ENCODE measurements at places on chromosomes 11 and 22.
A peak's percentile ranks its signal among the peaks of the same experiment; 100 is the strongest.

DNA sequence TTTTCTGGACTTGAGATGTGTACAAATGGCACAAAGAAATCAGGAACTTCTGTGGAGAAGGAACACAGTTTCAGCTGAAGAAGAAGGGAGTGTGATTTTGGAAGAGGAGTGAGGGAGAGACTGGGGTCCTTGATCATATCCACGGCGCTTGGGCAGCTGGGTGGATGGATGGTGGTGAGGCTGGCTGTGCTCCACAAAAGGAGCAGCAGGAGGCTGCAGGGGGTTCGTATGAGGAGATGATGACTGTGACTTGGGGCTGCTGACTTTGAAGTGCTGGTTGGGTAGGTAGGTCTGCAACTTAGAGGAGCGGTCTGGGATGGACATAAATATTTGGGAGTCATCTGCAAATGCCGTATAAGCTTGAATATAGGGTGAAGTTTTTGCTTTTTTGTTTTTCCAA lies 1.3 kb upstream of the DCHS1 start:
- no peak for DNase-seq

GRCh38 chr22:25566898-25567235 lies 2.4 kb downstream of the GRK3 start:
- no peak for DNase-seq

- no peak for DNase-seq
Measured at GRCh38 chr11:70311616-70312015, 41.1 kb downstream of the PPFIA1 start.

DNA sequence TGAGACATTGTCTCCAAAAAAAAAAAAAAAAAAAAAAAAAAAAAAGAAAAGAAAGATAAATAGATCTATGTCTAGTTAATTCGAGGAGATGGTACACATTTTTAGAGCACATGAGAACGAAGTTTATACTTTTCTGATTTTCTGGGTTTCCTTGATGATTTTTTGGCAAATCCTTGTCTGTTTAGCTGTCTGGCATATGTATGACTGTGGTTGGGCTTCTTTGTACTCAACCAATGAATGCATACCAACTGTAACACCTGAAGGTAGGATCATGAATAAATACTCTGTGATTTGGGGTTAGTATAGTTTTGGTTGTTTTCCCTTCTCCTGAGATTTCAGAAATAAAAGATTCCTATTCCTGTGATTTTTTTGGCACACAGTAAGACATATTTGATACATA lies 63.1 kb downstream of the ARHGEF12 start:
- no peak for DNase-seq

- no peak for DNase-seq
Measured at GRCh38 chr22:17114173-17114897, 6.8 kb downstream of the TMEM121B start.

GRCh38 chr11:115897707-115898106 lies 393.5 kb upstream of the CADM1 start:
- no peak for DNase-seq

- no peak for DNase-seq
Measured at GRCh38 chr22:50361688-50362087, 18.6 kb downstream of the PPP6R2 start.

- no peak for DNase-seq
Measured at GRCh38 chr11:40241524-40242051, 1217.9 kb downstream of the LRRC4C start.

DNA sequence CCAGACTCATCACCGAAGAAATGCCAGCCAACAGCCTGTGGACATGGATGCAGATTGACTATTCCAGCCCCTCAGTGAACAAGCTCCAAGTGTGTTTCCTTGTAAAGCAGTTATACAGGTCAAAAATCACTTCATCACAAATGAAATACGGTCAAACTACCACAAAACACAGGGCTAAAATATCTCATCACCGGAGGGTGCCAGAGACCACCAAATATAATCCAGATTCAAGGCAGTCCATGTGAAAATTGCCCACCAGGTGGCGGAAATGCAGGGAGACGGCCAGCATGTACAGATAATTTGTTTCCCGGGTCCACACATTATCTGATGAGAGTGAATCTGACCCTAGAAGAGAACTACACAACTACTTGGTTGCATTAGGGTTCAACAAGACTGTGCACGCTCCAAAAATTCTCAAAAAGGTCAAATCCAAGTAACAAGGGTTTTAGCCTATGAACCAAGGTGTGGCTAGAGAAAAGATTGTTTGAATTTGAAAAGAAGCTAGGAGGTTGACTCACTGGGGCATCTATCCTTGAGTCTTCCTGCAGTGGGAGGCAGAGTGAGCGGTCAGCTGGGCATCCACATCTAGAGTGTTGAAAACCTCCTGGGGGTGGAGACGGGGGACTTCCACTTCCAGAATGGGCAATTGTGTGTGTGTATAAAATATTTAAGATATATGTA lies 71.7 kb downstream of the IGLL5 start:
- peak; percentile 80 for DNase-seq

DNA sequence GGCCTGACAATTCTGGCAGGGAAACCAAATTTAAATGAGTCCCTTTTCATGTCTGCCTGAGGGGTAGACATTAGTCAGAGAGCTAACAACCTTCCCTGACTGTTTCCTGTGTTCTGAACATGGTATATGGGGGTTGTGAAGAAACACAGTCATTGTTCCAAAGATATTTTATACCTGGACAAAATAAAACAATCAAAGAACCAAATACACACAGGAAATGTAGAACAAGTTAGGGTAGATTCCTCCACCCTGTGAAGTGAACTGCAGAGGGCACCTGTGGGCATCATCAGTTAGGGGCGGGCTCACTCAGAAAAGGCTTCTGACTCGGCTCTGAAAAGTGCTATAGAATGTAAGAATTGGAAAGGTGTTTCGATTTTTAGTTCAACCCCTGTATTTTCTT lies 231.9 kb upstream of the CADM1 start:
- DNase-seq: no peak

- no peak for DNase-seq
Measured at GRCh38 chr11:113664069-113664980, 41.8 kb downstream of the TMPRSS5 start.

- peak; percentile 76 for DNase-seq
Measured at GRCh38 chr11:62545437-62546243, 966 bp downstream of the AHNAK start.

GRCh38 chr11:65419460-65419771 lies 3.2 kb upstream of the NEAT1 start:
- DNase-seq: no peak

DNA sequence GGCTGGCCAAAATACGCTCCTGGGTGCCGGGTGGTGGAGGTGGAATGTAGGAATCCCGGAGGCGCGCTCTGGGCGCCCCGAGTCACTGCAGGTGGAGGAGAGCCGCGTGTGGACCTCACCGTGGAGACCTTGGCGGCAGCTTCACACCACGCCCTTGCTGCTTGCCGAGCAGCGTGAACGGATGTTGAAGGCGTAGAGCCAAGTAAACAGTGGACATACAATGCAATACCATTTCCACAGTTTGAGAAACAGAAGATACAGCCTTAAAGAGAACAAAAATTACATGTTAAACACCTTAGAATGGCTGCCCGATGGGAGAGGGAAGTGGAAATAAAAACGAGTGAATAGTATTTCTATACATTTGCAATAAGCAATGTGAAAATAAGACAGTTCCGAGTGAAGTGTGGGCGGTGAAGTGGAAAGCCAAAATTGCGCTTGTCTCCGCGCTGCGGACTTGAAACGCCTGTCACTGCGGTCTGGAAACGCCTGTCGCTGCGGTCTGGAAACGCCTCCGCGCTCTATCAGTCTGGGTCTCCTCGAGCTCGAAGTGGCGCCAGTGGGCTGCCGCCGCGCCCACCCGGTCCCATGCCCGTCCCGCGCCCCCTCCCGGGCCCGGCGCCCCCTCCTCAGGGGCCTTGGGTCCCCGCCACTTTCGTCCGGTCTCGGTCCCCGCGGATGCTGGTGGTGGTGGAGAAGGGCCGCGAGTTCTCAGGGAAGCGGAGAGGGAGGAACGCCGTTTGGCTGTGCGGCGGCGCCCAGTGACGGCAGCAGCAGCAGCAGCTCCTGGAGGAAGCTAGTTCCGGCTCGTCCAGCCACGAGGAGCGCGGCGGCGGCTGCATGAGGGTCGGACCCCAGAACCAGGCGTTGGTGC lies 1.6 kb downstream of the NCR3LG1 start:
- DNase-seq: peak; percentile 84

DNA sequence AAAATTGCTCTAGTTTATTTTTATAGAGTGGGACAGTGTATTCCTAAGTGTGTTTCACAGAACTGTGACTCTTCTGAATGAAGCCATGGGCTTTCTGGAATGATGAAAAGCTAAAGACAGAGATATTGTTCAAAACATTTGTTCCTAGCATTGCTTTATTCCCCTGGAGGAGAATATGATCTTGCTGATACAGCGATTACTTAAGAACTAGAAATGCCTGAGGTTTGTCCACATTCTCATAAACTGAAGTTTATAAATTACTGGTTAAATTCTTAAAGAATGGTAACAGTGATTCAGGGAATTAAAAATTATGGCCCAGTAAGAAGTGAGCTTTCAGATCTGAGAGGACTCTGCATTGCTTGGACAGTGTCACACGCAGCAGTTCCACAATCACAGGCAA lies 690.3 kb downstream of the FAM181B start:
- DNase-seq: no peak

DNA sequence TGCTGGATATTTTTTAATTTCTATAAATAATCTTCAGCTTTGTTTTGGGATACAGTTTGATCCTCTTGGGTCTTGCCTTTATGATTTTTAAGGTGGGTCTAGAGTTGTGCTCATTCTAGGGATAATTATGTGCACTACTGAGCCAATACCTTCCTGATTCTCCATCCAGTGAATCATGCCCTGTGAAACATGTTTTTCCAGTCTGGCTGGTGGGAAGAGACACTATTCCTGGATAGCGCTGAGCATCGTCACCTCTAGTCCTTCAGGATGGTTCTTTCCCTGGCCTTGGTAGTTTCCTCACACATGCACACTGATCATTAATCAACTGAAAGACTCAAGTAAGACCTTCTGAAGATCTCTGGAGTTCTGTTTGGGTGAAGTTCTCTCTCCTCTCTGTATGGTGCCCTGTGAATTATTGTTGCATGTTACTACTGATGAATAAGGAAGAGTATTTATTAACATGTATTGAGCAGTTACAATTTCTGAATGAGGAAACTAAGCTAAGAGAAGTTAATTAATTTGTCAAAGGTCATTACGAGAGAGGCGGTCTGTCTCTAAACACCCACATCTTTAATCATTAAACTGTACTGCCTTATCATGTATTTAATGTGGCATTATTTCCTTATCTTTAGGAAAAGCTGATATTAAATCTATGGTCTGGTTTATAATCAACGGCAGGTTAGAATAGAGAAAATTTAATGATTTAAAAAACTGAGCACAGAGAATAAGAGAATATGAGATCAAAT lies 39.1 kb upstream of the LIPT2 start:
- no peak for DNase-seq

DNA sequence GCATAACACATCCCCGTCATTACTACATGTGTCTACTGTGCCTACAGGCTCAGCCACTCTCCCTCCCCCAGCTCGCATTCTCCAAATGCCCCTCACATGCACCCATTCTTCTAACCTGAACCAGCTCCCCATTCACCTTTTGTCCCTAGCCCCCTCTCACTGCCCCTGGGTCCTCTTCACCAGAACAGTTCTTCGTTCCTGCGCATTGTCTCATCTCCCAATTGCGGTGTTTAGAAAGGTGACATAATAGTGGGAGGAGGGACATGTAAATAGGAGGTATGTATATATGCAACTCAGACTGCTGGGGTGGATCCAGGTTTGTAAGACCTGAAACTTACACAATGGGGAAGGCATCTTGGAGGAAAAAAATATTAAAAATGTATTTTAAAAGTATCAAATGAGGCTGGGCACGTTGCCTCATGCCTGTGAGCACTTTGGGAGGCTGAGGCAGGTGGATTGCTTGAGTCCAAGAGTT lies 4.7 kb upstream of the VSIG2 start:
- no peak for DNase-seq

DNA sequence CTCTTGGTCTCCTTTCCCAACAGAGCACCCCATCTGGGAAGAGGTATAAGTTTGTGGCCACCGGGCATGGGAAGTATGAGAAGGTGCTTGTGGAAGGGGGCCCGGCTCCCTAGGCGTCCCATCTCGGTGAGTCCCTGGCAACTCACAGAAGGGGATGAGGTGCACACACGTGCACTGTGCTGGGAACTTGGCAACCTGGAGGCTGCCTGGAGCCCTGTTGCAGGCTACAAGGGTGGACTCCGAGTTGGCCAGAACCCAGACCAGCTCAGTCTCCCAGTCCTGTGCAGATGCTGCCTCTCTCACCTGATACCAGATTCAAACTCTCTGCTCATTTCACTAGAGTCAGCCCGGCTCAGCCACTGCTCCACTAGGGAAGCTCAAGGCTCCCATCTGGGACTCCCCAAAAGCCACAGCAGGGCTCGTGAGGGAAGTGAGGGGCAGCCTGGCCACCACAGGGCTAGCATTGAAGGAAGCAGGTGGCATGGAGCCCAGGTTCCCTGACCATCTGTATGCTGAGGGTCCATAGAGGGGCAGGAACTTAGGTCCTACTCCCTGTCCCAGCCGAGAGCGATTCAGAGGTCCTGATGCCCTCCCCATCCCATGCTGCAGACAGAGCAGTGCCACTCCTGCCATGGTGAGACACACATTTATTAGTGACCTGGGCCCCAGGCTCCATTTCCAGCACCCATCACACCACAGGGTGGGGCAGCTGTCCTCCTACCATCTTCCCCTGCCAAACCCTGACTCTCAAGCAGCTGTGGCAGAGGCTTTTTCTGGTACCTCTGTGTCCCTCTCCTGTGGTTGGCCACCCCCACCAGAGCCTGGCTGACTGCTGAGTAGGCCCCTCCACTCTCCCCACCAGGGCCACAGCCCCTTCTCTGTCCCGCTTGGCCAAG lies 4.0 kb downstream of the PRR33 start:
- DNase-seq: no peak

GRCh38 chr11:126163074-126163700 lies 48.3 kb downstream of the RPUSD4 start:
- DNase-seq: no peak

GRCh38 chr11:12705874-12706273 lies 31.7 kb downstream of the TEAD1 start:
- DNase-seq: no peak

DNA sequence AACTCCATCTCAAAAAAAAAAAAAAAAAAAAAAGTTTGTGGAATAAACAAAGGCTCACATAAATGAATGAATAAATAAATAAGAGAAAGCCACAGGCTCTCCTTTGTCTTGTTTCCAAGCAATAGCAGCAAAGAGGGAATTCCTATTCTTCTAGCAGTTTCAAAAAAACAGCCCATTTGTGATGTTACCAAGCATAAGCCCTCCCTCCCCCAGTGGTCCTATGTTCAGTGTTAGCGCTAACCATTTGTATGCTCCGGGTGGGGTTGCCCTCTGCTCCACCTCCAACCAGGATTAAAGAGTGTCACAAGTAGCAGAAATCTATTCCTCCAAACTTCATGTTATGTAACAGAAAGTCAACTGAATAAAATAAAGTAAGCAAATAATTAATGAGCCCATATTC lies 1215.0 kb upstream of the TENM4 start:
- no peak for DNase-seq
